ENCODE measurements at places on chromosomes 6 and 20. TPM values are rescaled to one million over a fixed set of nuclear protein-coding genes. Genes with fewer than 3 reads are reported as not detected.

FOXP4 gene
- polyA plus RNA-seq: 0.65 TPM

TRIM40 gene
- polyA plus RNA-seq: not detected

PTPRT gene
- not detected for polyA plus RNA-seq

DNA sequence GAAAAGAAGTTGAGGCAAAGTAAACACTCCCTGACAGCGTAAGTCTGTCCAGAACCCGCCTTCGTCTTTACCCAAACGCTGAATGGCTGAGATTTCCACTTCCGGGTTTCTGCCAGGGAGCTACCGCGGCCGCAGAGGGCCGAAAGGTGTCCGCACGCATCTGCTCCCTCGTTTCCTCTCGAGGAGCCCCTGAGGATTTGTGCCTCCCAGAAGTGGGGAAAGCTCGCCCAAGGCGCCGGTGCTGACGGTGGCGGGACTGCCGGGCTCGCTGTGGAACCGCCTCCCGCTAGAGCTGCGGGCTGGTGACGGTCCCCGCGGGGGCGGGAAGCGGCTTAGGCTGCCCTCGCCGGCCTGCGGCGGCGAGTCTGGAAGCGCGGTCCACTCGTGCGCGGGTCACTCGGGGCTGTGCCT is 1760.2 kb upstream of the DEFB115 start:
- DNase-seq: peak; percentile 0

GRCh38 chr6:13395272-13396237 is 67.2 kb upstream of the TBC1D7 start:
- peak; percentile 88 for DNase-seq

DNA sequence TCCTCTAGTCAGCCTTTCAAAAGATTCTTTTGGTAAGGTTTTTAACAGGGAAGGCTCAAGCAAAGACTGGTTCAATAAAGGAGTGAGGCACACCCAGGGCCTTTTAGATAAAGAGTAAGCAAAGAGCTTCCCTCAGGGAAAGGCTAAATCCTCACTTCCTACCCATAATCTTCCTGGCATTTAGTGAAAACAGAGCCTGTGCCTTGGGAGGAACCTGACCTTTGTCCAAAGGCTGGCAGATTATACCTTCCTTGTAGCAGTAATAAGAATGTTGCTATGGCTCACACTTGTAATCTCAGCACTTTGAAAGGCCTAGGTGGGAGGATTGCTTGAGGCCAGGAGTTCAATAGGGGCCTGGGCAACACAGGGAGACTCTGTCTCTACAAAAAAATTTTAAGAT is 280.1 kb upstream of the PLCB4 start:
- no peak for DNase-seq
